ENCODE measurements at places on chromosomes 6 and 20. TPM values are rescaled to one million over a fixed set of nuclear protein-coding genes. Genes with fewer than 3 reads are reported as not detected.

DNA sequence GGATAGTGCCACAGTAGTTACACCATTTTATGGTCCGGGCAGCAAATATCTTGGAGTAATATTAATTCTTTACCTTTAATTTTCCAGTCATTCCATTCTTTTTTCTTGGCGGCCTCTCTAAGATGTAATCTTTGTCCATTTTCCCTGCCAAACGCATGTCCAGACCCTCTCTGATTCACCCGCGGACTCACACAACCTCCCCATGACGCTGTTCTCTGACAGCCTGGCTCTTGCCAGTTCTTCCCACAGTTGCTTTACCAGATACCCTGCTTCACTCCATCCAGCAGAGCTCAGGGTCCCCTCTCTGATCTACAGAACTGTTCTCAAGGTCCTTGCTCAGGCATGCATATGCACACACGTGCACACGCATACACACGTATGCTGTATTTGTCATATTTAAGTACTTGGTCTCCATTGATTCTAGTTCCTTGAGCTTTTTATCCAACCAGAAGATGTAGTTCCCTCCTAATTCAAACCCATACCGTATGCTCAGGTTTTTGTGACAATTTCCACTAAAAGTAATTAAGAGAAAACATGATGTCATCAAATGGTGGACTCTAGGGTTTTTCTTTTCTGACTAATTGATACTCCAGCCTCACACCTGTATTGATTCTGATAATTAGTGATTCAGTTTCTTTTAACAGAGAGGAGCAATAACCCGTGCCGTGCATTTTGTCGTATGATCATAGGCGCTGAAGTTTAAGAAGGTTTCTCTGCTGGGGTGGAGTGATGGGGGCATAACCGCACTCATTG is 10.0 kb downstream of the BPHL start:
- no peak for DNase-seq

DNA sequence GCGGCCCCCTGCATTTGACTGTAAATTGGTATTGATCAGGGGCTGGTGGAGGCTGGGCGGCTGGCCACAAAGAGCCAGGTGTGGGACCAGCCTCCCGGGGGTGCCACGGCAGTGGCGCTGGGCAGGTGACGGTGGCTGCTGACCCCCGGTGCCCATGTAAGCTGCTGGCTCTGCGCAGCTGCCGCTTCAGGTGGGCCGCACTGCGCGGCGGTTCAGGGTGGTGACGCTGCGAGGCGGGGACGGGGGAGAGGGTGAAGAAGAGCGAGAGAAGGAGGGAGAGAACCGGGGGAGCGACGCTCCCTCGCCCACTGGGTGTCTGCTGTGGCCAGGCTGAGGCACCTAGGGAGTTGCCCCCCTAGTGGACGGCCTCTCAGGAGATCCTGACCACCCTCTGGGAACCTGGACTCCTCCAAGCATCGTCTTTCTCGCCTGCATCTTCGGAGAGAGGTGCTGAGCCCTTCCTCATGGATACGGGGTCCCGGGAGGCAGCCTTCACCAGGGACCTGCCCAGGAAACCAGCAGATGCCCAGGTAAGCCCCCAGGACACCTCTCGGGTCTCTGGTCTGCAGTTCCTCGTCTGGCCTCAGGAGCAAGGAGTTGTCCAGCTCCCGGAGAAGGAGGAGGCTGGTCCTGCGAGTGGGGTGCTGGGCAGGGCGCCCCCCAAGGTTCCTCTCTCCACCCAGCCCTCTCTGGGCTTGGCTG is 77.5 kb upstream of the GATA5 start:
- no peak for DNase-seq

DNA sequence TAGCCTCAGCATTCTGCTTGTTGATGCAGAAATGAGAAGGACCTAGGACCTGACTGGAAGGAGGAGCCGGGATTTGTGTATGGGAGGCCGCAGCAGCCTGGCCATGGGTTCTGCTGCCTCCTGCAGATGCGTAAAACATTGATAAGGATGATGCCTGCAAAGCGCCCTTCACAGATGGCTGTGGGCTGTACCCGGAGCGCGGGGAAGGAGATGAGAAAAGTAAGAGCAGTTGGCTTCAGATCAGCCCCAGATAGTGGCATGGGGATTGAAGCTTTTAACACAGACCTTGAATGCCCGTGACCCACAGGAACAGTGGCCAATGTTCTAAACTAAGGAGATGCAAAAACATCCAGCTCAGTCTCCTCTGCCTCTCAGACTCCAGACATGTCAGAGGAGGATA is 136.4 kb upstream of the KCNG1 start:
- no peak for DNase-seq

DNA sequence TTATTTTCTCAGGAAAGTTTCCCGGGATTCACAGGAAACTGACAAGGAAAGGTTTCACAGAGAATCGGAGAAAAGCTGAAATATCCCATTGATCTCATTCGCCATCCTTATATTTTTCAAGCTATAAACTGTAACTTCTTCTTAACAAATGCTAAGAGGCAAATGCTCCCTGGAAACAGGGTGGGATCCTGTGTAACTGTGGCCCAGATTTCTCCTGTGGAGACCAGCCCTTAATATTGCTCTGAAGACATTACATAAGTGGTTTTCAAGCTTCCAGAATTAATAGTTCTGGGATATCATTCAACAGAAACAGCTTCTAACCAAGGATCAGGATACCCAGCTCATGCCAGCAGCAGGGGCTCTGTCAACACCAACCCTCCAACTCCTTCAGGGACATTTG is 69.2 kb downstream of the THBS2 start:
- no peak for DNase-seq

DNA sequence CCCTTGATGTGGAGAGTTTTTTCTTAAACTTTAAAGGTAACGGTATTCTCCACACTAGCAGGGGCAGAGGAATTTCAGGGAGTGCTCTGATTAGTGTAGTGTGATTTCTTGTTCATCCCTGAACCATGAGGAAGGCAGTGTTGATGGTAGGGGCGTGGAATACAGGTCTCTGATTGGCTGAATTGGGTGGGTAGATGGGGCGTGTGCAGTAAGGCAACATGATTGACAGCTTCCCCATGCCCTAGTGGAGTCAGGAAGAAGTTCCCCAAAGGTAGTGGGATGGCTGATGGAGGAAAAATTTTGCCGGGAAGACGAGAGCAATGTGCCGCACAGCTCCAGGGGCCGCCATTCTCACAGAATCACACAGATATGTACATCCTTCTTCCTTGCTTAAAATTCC is 97.4 kb upstream of the SALL4 start:
- no peak for DNase-seq

GRCh38 chr20:33656010-33656782 is 5.9 kb upstream of the C20orf144 start:
- DNase-seq = no peak

DNA sequence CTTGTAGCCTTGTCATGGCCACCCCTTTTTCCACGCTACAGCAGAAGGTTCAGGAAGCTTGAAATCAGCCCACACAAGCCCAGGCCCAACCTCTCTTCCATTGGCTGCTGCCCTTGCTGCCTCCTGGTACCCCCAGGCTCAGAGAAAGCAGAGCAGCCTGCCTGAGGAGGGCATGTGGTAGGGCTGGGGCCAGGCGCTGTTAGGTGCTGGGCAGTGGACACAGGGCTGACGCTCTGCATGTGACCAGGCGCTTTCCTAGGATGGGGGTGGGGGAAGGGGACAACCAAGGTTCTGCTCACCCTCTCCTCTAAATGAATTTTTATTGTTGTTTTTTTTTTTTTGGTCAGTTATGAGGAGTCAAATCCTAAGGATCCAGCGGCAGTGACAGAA is 36.3 kb upstream of the ID1 start:
- no peak for DNase-seq

DNA sequence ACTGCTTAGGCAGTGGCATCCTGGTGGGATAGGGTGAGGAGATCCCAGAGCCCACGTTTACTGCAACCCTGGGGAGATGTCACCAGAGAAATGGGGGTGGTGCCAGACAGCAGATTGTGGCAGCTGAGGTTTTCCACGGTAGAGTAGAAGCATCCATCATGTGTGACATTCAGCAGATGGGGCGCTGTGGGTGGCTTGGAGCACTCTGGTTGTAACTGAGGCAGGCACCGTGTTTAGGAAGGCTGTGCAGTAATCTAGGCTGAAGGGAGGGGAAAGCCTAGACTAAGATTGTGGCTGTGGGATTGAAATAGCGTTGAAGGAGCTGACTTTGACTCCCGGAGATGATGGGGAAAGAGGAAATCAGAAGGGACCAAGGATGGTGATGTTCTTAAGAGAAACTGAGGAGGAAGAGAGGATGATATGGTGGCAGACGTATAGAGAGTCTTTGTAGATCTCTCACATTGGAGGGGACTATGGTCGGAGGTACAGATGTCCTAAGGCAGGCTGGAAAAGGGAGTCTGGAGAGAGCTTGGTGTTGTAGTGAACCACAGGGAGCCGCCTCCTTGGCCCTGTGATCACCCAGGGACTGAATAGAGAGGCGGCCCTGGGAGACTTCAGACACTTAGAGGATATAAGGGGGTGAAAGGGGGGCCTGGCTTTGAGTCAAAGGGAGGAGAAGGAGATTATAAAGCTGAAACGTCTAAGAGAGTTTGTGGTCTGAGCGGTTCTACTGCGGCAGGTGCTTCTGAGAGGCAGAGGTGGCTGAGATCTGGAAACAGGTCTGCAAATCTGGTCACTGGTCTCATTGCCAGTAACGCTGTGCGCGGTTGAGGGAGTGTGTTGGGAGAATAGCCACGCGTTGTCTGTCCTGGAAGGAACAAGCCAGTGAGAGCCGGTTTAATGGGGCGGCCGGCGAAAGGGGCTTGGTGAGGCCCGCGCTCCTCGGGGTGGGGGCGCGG is 792 bp upstream of the MICA start:
- DNase-seq = no peak

DNA sequence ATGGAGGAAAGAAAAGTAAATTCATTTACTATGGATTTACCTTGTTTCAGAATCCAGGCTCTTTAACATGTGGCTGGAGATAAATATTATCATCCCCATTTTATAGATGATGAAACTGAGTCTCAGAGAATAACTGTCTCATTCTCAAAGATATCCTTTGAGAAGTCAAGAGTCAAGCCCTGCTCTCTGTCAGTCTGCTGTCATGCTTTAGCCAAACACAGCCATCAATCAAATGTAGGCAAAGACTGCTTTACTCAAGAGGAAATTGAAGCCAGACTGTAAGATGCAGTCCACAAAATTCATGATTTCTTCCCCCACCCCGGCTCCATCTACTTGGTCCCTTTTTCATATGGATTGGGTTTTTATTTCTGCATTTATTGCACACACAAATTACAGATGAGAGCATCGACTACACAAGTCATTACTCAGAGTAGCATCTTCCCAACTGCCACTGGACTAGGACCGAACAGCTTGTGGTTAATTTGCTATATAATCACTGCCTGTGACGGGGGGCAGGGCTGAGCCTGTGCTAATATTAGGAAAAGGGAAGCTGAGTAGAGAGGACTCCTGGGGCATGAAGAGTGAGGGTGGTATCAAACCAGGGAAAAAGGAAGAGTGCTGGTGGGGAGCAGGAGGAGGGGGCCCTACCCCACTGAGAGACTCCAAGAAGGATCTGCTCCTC is 102.7 kb upstream of the TOP1 start:
- DNase-seq = no peak

- no peak for DNase-seq
Observed at GRCh38 chr6:85493389-85493788, 43.5 kb downstream of the NT5E start.

- peak; percentile 81 for DNase-seq
Observed at GRCh38 chr6:164085091-164086075, 670.9 kb downstream of the QKI start.

GRCh38 chr6:143762126-143762525 is 81.0 kb upstream of the LTV1 start:
- DNase-seq = no peak

DNA sequence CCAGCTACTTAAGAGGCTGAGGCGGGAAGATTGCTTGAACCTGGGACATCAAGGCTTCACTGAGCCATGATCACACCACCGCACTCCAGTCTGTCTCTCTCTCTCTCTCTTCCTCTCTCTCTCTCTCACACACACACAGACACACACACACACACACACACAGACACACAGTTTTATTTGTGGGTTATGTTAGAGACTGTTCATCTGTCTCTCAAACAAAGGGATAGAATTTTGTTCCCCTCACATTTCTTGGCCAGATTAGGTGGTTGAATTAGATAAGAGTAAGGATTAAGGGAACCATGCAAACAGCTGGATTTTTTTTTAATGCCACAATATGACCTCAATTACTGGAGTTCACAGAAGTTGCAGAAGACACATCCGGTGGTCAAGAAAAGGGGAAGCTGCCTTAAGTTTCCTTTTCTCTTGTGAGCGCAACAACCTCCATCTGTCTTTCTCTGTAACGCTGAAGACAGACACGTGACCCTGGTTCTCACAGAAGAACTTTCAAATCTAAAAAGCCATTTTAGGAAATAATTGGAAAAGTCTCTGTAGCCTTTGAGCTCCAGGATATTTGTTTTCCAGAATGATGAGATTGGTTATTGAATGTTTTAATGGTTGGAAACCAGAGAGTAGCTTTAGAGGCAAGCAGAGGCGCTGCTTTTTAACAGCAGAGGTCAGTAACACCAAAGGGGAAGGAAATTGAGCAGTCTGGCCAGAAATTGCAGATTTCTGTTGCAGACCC is 32.9 kb upstream of the LGSN start:
- peak; percentile 27 for DNase-seq

OR2H1 gene
- not detected for total RNA-seq

SLC18B1 gene
- total RNA-seq = 8.4 TPM

SLC22A7 gene
- total RNA-seq = not detected

KCNQ2 gene
- total RNA-seq = not detected

WFDC11 gene
- total RNA-seq = not detected

SMOC2 gene
- total RNA-seq = not detected

JPH2 gene
- total RNA-seq = not detected

LRFN2 gene
- not detected for total RNA-seq

EYA4 gene
- total RNA-seq = not detected

GSTA3 gene
- not detected for total RNA-seq

All from endothelial cell of umbilical vein (primary cell).